ENCODE measurements at places on chromosomes 3 and 15.
A peak's percentile ranks its signal among the peaks of the same experiment; 100 is the strongest.

DNA sequence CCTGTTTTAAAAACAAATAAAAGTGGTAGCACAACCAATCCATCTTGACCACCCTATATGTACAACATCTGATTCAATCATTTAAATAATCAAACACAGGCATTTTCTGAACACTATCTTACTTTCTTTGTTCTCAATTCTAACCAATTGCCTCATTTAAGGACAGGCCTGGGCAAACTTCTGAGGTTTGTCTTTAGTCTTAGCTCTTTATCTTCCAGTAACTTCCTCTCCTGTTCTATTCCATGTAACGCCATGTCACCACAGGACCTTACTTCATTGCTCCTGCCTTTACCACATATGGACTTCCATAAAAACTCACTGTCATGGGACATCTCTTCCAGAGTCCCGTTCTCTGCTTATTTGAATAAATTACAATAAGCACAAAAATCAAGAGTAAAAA is 14.9 kb downstream of the HDGFL3 start:
- no peak for DNase-seq

- DNase-seq: no peak
These were observed 550.2 kb downstream of the ZBBX start for GRCh38 chr3:166829896-166830295.

DNA sequence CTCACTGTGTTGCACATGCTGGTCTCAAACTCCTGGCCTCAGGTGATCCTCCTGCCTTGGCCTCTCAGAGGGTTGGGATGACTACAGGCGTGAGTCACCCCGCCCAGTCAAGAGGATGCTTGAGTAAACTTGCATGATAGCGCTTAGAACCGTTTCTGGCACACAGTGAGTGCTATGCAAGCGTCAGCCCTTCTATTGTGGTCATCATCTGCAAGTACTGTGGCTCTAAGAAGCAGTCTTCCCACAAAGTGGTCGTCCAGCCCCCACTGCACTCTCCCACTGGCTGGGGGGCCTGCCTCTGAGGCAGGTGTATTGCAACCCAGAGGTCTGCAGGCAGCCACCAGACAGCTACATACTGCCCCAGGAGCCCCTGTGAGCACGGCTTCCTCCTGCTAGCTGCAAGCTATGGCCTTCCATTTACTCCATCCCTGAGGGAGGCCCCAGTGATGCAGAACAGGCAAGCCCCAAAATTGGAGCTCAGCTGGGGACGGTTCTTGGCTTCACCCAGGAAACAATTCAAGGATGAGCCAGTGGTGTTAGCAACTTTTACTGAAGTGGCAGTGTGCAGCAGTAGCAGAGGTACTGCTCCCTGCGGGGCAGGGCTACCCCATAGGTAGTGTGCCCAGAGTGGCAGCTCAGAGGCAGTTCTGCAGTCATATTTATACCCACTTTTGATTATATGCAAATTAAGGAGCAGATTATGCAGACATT is 95.4 kb downstream of the LSM3 start:
- no peak for DNase-seq

GRCh38 chr3:159148466-159148865 is 346.6 kb downstream of the MFSD1 start:
- DNase-seq: no peak

- no peak for DNase-seq
These were observed 47.6 kb upstream of the CD200R1L start for GRCh38 chr3:112894258-112894657.

- no peak for DNase-seq
These were observed 77.8 kb downstream of the GHSR start for GRCh38 chr3:172370419-172370818.

- no peak for DNase-seq
These were observed 37.6 kb upstream of the BNC1 start for GRCh38 chr15:83322061-83322460.

DNA sequence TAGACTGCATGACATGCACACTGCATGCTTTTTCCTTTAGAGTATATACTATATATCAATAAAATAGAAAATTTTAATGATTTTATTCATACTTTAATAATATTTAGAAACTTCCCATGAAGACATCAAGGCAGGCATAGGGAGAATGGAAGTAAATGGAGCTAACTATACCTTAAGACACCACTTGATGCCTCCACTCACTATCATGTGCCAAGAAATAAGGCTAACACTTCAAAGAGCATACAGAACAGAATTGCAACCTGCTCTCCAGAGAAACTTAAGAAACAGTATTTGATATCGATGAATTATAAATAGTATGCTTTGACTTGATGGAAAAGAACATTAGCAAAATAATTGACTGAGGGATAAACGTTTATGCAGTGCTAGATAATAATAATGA is 192.6 kb upstream of the MBNL1 start:
- DNase-seq: no peak

- no peak for DNase-seq
These were observed 16.4 kb upstream of the ALAS1 start for GRCh38 chr3:52181543-52181942.

- no peak for DNase-seq
These were observed 29.7 kb downstream of the MINDY4B start for GRCh38 chr3:150875548-150875947.

DNA sequence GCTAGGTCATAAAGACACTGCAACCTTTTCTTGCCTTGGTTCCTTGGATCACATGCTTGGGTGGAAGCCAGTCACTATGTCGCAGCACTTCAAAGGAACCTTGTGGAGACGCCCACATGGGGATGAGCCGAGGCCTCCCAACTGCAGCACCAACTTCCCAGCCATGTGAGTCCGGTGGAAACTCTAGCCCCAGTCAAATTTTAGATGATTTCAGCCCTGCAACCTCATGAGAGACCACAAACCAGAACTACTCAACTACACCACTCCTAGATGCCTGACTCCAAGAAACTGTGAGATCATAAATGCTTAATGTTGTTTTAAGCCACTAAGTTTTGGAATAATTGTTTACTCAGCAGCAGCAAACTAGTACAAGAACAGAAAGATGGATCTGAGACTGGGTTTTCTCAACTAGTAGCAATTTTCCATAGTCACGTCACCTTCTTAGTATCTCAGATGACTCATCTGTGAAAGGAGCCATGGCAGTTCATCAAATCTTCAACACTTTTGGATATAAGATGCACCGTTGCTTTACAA is 86.5 kb downstream of the MB21D2 start:
- no peak for DNase-seq

- no peak for DNase-seq
These were observed 363.6 kb downstream of the CLSTN2 start for GRCh38 chr3:140298569-140299070.

DNA sequence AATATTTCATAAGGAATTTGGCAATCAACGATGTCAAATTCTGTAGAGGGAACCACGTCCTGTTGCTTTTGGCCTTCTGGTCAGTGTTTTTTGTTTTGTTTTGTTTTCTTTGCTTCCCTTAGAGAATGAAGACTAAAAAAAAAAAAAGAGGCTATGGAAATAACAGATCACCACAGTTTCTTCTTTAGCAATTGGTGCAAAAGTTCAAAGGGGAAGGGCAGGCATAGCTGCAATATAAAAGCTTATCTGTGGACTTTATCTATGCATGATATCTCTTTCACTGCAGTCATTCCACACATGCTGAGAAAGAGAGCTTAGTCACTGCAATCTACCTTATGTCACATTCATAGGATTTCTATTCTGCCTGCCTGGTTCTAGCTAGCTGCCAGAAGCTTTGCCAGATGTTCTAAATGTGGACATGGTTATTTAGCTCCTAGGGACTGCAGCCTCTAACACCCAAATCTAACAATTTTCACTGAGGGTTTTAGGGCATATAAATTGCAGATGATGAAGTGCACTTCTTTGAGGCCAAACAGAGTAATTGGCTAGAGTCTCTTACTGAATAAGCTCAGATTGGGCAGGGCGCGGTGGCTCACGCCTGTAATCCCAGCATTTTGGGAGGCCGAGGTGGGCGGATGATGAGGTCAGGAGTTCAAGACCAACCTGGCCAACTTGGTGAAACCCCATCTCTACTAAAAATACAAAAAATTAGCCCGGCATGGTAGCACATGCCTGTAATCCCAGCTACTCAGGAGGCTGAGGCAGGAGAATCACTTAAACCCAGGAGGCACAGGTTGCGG is 637.2 kb downstream of the NTRK3 start:
- no peak for DNase-seq

GRCh38 chr15:35090104-35090807 is 5.2 kb upstream of the NANOGP8 start:
- DNase-seq: no peak

DNA sequence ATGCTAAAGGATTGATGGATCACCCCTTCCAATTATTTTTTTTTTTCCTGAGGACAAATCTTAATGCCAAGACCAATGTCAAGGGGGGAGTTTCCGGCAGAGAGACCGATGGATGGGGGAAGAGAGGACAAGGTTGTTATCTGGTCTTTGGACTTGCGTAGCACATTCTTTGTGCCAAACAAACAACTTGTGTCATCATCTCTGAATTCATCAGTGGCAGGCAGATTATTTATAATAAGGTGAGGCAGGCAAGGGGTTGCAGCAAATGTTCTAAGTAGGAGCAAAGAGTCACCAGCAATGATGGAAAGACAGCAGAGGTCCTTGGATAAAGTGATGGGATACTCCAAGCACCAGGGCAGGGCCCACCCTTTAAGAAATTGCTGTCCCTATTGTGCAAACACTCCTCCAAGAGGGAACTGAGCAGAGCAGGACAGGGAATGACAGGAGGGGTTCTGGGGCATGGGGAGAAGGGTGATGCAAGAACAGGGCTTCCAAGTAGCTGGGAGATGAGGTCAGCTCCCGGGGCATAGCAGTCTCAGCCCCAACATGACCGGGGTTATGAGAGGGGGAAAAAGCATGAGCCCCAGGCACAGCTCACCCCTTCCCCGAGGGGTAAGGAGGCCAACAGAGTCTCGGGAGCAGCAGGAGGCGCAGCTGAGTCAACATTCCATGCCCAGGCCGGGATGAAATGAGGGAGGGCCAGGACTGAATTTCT is 57.4 kb downstream of the ANXA2 start:
- DNase-seq: no peak

GRCh38 chr3:187430576-187430975 is 62.4 kb downstream of the RTP4 start:
- DNase-seq: no peak

DNA sequence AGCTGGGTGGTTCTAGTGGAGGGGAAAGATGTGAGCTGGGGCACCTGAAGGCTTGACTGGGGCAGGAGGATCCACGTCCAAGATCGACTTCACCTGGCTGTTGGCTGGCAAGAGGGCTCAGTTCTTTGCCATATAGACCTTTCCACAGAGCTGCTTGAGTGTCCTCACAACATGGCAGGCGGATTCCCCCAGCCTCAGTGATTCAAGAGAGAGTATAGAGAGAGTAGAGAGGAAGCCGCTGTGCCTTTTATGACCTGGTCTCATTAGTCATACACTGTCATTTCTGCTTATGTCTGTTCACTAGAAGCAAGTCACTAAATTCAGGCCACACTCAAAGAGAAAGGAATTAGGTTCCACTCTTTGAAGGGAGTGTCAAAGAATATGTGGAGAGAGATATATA is 101.6 kb downstream of the APBA2 start:
- no peak for DNase-seq

GRCh38 chr15:98551936-98552562 is 96.3 kb upstream of the IGF1R start:
- DNase-seq: no peak

DNA sequence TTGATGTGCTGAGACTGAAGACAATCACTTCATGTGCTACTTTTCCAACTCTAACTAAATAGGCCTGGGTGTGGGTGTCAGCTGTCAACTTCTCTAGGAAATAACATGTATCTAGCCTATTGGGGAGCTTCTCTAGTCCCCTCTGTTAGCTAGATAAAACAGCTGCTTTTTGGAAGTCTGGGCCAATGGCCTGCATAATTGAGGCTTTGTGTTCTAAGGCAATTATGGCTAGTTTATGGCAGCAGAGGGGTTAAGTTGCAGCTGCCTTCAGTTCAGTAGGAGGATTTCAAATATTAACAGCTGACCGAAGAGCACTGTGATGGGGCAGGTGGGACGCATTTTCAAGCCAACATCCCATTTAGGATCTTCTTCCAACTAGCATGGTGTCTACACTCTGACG is 6.4 kb downstream of the COL8A1 start:
- no peak for DNase-seq

DNA sequence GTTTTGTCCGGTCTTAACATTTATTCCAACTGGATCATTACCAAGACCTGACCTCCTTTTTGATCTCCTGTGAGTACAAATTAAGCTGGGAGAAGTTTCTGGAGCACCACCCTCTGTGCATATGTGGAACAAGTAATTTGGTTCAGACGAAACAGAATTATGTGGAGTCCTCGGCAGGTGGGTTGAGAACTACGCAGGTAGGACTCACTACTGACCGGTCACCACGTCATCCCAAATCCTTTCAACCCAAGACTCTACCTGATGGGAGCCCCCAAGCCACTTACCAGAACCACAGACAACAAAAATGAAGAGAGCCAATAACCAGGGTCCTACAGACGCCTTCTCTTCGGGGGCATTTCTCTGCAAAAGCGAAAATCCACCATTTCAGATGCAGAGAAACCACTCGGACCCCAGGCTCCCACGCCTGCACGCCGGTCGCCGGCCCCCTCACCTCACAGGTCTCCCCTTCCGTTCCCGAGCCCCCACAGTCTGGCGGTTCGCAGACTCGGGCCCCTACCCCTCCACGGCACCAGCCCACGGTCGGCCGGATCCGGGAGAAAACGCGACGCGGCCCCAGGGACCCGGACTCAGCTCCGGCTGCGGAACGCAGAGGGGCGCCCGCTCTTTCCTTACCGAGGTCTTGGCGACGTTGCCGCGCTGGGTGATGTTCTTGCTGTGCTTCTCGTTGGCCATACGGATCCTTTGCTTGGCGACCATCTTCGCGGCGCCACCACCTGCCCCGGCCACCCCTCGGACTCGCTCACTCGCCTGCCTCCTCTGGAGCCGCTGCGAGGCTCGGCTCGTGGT is 674 bp downstream of the SERP1 start:
- peak; percentile 41 for DNase-seq

DNA sequence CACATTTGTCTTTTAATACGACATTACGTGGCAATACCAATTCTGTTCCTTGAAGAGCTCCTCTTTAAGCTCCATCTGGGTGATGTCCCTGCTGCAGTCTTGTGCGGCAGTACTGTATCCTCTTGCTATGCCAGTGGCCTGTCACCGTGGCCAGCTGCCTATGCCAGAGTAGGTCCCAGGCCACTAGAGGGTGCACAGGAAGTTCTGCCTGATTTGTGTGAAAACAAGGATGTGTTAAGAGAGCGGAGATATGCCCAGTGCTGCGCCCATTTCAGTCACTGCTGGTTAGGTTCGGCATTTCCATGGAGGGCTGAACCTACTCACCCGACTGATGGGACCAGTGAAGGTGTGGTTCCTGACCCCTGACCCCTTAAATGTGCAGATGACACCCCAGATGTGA is 25.2 kb downstream of the NIPA1 start:
- no peak for DNase-seq
